Cardiac muscle cell (in vitro differentiated cells and primary cell): ENCODE measurements at places on chromosomes 13 and 19. TPM values are rescaled to one million over a fixed set of nuclear protein-coding genes. Genes with fewer than 3 reads are reported as not detected.

Gene PSG4
- polyA plus RNA-seq: not detected in 2 replicates

Gene LPAR6
- 1.5 and 1.9 TPM in 2 replicates for polyA plus RNA-seq

Gene KATNAL1
- polyA plus RNA-seq: 6.0 and 10.5 TPM in 2 replicates

Gene REEP6
- 74.7 and 99.8 TPM in 2 replicates for polyA plus RNA-seq

Gene PALM
- 23.0 and 33.0 TPM in 2 replicates for polyA plus RNA-seq

Gene PNMA8B
- 4.1 and 8.8 TPM in 2 replicates for polyA plus RNA-seq
